ENCODE measurements at places on chromosomes 5 and 9.

DNA sequence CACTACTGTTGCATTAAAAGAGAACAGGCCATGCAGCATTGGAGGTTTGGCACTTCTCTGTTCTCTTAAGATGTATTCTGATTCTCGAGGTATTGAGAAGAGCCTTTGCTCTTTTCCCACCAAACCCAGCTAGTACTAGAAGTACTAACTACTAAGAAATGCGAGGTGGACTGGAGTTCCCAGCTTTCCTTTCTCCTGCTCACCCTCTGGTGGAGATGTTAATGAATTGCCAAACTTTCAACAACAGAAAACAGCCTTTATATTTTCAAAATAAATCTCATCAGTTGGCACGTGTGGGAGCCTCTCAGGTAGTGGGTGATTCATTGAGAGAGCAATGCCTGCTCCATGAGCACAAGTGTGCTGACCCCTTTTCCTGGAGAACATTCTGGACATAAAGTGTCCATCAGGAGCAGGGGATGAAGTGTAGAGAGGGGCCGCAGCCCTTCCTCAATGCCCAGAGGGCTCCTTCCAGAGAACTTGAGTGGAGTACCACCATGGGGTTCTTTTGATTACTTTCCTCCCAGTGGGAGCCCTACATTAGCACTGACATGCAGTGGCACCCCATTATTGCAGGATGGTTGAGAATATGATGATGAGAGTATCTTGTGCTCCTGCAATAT is 45.7 kb downstream of the TMEM174 start:
- no peak for DNase-seq

DNA sequence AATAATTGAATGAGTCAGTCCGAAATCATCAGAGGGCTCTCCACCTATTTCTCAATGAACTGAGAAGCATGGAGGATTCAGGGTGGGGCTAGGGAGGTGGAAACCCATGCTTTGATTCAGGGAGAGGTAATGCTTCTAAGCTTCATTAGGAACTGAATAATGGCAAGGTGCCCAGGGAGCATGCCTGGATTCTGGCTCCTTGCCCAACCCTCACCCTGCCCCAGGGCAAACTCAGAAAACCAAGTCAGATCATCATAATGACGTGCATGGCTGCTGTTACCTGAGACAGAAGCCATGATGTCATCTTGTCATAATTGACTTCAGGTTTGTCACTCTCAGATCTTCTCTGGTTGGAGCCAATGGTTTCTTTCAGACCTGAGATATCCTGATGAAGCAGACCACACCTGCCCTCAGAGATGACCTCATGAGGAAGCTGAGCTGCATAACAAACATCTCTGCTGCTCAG is 199.6 kb downstream of the SYK start:
- no peak for DNase-seq

- DNase-seq: no peak
Measured at GRCh38 chr5:88825584-88826315, 57.2 kb downstream of the MEF2C start.

DNA sequence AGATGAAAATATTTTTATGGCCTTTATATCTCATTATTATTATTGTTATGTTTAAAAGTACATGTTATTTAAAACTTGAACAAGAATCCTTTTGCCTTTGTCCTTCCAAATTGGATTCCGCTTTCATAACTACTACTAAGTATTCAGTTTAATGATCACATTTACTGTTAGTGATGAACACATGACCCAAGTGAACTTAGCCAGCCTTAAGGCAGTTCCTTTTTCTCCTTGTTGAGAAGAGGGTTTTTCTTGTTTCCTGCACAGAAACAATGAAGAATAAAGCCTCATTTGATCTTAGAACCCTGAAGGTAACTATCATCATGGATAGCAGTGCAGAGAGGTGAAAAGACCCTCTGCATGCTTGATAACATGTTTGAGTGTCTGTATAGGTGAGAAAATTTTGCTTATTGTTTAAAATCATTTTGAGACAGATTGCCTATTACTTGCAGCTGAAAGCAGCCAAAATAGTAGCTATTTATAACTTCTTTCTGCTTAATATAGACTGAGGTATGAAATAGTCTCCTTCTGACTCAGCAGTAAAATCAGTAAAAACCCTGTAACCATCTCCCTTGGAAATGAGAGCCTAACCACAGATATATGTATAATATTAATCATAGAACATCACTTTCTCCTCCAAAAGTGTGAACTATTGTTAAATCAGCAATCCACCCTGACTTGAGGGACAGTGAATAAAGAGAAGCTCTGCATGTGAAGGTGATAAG is 266.2 kb downstream of the SPATA31D1 start:
- DNase-seq: no peak

- no peak for DNase-seq
Measured at GRCh38 chr5:170885256-170885655, 23.4 kb downstream of the RANBP17 start.

DNA sequence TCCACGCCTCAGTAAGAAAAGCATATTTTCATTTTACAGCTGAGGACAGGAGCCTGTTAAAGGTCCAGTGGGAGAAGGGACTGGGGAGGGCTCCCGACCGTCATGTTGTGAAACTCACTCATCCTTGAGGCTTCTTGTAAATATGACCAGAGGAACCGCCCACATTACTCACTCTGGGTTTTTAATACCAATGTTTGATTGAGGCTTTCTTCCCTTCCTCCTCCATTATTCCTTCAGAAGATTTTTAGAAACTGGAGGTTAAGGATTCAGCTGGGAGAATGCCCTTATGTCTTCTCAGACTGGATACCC is 61.4 kb upstream of the GLRX start:
- DNase-seq: no peak

GRCh38 chr9:91659529-91660495 is 236.2 kb upstream of the NFIL3 start:
- DNase-seq: no peak

GRCh38 chr9:106758911-106759310 is 104.1 kb upstream of the ZNF462 start:
- DNase-seq: no peak

DNA sequence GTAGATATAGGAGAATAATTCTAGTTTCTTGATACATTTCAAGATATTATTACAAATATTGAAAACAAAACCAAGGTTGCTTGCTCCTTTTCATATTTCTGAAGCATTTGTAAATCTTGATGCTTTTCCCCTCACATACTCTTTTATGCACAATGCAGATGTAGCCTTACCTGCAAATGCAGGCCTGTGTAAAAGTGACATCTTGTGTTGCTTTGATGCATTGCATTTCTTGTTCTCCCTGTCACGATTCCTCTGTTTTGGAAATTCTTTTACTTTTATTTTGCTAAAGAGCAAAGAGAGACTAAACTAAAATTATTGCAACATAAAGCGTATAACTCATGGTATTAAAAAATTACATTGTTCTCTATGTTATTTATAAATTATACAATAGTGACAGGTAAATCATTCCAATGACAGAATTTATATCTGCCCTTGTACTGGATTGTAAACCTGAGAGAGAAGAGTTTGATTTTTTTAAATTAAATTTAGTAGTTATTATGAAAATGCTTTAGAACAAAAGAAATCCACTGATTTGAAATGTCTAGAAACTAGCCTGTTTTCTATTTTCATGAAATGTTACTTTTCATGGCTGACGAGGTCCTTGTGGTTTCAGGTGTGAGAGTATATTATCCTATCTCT is 970.0 kb downstream of the MAT2B start:
- no peak for DNase-seq

GRCh38 chr5:15529013-15529412 is 29.0 kb downstream of the FBXL7 start:
- no peak for DNase-seq

GRCh38 chr5:92081958-92082712 is 699.0 kb upstream of the ARRDC3 start:
- DNase-seq: no peak

GRCh38 chr5:155794795-155795194 is 532.2 kb upstream of the SGCD start:
- DNase-seq: no peak

- no peak for DNase-seq
Measured at GRCh38 chr5:108266242-108266641, 115.7 kb downstream of the FBXL17 start.

GRCh38 chr5:59992206-59992605 is 98.7 kb upstream of the PDE4D start:
- DNase-seq: no peak

DNA sequence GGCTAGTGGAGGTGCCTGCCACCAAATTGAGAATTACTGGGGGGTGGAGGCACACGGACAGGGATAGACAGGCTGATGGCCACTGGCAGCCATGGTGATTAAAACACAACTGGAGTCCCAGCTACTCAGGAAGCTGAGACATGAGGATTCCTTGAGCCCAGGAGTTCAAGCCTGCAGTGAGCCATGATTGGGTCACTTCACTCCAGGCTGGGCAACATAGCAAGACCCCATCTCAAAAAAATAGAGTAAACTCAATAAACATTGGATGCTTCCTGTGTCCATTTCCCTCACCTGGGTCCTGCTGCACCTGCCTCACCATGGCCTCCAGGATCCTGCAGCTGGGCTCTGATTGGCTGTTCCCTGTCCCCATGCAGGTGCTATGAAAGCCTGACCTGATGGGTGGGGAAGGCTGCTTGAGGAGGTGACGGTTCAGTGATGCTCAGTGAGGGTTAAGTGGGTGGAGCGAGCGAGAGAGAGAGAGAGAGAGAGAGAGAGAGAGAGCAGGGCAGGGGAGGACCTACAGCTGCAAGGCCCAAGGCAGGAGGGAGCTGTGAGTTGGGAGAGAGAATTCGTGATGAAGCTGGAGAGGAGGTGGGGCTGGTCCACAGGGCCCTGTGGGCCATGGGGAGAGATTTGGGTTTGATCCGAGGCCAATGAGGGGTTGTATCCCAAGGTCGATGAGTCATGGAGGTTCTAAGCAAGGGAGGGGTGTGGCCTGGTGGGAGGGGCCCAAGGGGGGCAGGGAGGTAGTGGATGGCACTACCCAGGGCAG is 36.7 kb upstream of the FUBP3 start:
- no peak for DNase-seq

DNA sequence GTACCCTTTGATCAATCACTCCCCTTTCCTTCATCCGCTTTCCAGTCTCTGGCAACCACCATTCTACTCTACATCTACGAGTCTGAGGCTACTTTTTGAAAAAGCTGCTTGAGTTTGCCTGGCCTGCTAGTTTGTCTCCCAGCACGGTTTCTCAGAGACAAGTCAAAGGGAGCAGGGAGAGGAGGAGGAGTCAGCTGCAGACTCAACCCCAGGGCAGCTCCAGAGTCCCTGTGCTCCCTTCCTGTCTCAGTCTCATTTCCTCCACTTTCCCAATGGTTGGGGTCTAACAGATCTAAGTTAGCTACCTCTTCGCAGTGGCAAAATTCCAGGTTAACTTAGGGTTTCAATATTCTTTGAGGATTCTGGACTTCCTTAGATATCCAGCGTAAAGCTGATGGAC is 80.0 kb upstream of the PCA3 start:
- no peak for DNase-seq

DNA sequence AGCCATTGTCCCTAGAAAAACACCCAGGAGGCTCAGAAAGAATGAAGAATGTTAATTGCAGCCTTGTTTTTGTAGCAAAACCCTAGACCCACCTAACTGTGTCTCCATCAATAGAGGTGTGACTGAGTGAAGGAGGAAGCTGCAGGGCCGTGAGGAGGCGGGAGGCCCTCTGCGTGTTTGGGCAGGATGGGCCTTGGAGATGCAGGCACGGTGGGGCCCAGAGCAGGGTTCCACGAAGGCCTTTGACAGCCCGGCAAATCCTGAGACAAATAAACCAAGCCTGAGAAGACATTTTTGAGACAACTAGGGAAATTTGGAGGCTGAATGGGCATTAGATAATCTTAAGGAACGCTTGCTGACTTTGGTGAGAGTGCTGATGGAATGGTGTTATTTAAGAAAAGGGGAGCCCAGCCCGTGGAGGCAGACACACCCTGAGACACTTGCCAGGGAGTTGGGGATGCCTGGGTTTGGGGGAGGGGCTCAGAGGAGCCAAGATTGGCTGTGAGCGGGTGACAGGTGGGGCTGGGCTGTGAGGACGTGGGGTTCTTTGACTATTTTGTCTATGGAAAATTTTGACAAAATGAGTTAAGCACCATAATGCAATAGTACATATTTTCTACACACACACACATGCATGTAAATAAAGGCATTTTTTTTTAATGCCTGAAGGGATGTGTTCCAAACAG is 48.8 kb downstream of the BARX1 start:
- no peak for DNase-seq

DNA sequence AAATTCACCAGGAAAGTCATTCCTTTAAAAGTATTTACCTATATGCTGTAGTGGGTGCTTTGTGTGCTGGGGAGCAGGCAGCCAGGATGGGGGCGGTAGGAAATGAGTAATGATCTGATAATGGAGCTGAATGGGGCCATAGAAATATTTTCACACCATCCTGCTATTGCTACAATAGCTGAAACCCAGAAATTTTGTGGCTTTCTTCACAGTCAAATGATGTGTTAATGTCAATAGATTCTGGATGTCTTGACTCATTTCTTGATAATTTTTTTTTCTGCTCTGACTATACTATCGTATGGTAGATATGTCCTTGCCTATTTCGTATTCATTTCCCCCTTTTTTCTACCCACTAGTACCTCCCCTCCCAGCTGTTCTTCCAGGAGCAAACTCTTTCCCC is 59.5 kb downstream of the RORB start:
- DNase-seq: no peak

- DNase-seq: no peak
Measured at GRCh38 chr9:104903609-104904008, 24.3 kb downstream of the ABCA1 start.

- DNase-seq: no peak
Measured at GRCh38 chr9:36818965-36819870, 214.8 kb downstream of the PAX5 start.

DNA sequence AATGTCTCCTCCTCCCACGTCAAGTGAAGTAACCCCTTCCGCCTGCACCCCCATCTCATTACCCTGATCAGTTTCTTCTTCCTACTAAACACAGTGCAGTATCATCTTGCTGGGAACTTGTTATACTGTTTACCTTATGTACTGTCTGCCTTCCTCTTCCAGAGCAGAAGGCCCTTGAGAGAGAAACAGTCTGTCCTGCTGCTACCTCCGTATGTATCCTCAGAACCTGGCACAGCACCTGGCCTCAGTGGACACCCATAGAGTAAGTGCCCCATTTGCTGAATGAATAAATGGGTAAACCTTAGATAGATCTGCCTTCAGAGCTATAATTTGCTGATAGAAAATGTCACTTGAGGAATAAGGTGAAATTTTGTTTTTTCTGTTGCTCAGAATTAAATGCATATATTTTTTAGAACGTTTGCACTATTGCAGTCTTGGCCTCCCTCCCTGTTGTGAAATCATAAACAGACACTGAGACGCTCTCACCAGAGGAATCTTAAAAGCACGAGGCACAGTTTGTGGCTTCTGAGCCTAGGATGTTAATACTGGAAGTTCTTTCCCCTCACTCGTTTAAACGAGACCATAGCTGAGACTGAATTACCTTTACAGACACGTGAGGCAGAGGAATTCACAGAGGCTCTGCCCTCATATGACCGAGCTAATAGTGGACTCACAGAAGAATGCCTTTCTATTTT is 223.1 kb upstream of the DAP start:
- DNase-seq: no peak

DNA sequence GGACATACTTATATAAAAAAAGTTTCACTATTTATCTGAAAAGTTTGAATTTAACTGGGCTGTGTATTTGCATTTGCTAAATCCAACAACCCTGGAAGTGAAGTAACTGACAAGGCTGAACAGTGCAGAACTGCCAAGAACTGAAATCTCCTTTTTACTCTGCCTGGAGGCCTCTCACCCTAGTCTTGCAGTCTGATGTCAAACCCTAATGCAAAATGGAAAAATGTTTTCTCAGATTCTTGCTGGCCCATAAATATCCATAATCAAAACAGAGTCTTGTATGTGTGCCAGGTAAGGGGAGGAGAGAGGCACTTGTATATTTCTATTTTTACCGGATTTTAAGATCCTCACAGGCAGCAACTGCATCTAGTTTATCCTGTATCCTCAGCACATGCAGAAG is 432.7 kb upstream of the KLF4 start:
- no peak for DNase-seq

- DNase-seq: no peak
Measured at GRCh38 chr9:89005323-89005722, 14.1 kb downstream of the S1PR3 start.
